ENCODE measurements at places on chromosomes 1 and 21.

GRCh38 chr1:233435622-233436021 lies 108.1 kb downstream of the MAP3K21 start:
- no peak for DNase-seq

- DNase-seq: no peak
Measured at GRCh38 chr1:55055951-55056631, 16.7 kb downstream of the PCSK9 start.

DNA sequence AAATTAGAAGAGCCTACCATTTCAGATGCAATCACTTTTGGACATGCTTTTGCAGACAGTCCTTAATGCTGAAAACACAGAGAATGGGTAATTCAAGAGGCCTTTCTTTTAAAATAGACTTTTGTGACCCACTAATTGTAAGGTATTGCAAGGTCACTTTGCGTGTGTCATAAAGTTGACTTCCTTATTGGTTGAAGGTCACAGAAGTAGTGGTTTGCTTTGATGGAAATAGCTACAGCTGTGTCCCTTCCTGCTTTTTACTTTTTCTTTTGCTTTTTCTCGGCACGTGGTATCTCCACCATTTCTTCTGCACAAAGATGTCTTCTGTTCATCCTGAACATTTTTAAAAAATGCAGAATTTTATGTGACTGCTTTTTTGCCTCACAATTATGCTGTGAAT lies 146.8 kb downstream of the DYRK1A start:
- no peak for DNase-seq

DNA sequence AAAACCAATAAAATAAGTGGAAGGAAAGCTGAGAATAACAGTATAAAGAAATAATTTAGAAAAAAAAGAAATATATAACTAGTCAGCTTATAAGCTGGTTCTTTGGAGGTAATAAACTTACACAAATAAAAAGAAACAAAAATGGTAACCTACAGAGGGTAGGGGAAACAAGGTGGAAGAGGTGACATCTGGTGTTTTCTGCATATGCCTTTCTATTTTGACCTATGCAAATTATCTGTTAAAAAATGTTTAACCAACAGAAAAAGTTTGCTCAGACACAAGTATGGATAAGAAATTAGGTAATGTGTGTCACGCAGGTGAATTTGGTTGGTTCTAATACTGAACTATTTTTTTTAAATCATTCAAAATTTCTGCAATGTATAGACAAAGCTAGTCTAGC lies 53.6 kb upstream of the DMRTA2 start:
- no peak for DNase-seq

- DNase-seq: no peak
Measured at GRCh38 chr1:15001317-15001915, 152.1 kb upstream of the TMEM51 start.

DNA sequence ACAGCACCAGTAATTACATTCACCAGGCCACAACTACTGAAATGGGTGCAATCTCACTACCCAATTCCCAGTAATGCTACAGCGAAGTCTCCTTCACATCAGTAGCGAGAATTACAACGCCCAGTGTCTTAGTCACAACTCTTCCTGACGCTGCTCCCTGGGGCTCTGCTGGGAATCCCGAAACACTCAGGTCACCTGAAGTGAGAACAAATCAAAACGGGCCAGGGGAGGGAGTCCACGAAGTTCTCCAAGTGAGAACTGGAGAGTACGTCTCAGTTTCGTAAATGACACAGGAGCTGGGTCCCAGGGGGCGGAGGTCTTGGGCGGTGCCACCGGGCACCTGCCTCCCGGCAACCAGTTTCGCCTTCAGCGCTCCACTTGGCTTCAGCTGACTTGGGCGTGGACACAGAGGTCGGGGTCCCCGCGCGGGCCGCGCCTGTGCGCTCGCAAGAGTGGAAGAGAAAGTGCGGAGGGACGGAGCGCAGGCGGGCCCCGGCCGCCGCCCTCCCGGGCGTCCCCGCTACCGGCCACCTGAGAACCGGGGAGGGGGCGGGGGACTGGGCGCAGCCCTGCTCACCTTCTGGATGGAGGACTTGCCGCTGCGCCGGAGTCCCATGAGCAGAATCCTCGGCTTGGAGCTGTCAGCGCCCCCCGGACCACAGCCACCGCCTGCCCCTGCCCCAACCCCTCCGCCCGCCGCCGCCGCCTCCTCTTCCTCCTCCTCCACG lies 575 bp downstream of the RRAGC start:
- DNase-seq: no peak

DNA sequence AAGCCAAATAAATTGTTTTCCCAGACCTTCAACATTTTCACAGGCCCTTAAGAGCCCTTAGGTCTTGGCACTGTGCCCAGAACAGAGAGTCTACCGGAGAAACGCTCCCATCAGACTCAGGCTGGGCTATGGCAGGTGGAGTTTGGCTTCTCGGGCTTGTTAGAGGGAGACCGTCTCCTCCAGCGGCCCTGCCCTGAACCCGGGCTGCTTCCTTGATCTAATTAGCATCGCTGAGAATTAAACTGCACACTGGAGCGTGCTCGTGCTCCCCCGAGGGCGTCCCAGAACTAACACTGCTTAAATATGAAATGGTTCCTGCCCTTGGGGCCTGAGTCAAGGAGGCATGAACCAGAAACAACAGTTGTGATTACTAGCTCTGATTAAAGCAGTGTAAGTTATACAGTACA lies 634.4 kb downstream of the MATN1 start:
- DNase-seq: no peak

DNA sequence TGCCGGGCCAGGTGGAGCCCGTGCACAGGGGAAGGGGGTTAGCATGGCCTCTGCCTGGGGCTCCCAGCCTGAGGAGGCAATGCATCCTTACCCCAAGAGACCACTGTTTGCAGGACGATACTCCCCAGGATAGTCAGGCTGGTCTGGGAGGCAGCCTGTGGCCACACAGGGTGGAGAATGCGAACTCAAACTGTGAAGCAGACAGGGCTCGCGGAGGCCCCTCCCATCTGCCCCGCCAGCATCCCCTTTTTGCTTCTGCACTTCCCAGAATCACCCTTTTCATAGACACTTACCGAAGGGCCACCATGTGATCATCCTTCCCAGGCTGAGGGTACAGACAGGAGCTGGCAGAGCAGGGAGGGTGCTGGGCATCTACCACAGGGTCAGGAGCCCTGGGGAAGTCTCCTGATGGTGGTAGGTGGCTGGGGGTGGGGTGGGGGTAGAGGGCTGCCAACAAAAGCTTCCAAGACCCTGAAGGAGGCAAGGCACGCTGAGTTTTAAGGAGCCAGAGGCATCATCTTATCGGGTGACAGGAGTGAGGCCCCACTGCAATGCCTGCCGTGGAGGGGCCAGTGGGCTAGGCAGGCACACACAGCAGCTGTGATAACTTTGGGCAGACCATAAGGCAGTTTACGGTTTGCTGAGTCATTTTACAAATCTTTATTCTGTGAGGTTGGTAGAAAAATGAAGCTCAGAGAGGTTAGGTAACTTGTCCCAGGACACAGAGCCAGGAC lies 31.3 kb upstream of the BTG2 start:
- no peak for DNase-seq

GRCh38 chr21:46051821-46052675 lies 45.9 kb upstream of the COL6A2 start:
- no peak for DNase-seq

GRCh38 chr1:60343736-60344135 lies 270.2 kb upstream of the C1orf87 start:
- DNase-seq: no peak

DNA sequence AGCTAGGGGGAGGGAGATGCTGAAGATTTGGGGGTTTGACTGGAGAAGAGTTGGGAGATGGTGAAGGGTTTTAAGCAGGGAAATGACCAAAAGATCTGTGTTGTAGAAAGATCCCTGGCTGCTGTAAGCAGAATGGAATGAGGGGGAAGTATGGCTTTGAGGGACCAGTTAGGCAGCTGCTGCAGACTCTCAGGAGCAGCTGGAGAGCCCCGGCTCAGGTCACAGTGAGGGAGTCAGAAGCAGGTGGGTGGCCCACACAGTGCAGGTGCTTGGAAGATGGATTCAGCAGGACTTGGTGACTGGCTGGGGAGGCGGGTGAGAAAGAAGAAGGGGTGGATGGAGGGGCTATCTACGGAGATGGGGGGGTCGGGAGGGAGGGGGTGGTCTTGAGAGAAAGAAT lies 35.7 kb downstream of the EDN2 start:
- DNase-seq: no peak

DNA sequence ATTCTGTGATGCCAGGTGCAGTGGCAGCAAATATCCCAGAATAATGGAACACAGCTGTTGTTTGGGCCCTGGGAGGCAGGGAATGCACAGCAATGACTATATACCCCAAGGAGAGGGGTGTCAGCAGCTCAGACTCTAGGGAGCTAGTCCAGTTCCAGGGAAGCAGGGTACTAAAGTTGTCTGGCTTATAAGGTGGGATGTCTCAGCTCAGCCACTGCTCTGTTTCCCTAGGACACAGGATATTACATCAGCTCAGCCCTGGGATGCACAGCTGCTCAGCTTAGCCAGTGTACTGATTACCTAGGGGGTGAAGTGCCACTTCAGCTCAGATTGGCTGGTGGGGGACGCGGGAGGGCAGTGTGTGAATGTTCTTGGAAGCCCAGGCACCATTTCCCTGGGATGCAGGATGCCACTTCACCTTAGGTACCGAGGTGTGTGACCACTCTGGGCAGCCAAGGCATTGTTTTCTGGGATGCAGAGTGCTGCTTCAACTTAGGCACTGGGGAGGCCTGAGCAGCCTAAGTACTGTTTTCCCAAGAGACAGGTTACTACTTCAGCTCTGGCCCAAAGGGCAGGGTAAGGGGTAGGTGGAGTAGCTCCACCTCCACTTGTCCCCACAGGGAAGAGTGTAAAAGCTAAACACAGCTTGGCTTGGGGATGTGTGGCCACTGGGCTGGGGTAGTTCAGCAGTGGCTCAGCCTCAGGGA lies 59.4 kb downstream of the DIPK1A start:
- DNase-seq: no peak

GRCh38 chr1:5617546-5617945 lies 374.7 kb downstream of the NPHP4 start:
- no peak for DNase-seq

- DNase-seq: peak; percentile 8
Measured at GRCh38 chr21:41460578-41461527, 34.8 kb downstream of the MX1 start.

DNA sequence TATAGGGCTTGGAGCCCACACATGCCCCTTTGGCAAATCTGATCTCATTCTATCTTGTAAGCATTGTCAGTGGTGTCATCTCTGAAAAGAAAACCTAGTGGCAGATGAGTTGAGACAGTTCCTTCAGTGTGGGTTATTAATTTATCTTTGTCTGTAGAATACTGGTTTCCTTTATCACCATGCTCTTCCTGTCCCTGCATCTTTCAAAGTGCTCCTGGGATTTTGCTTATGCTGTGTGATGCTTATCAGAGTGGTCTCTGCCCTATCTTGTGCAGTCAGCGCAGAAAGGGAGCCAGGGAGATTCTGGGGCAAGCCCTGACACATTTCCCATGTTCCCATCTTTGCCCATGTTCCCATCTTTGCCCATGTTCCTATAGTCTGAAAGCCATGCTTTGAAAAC lies 402.9 kb downstream of the RWDD3 start:
- DNase-seq: no peak

DNA sequence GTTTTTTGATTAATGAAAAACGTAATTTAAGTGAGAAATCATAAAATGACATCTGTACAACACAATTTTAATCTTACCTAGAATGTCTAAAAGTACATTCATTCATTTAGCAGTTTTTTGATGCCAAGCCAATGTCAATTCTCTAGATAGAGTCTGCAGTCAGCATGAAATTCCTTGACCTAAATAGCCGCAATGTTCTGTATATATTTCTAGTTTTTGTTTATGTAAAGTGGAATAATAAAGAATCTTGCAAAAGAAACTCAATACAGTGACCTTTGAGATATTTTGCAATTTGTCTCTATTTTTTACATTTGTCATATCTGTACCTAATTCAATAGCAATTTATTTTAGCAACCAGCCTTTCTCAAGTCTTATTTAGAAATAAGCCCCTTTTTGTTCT lies 176.0 kb downstream of the ATP6V1G3 start:
- DNase-seq: no peak

DNA sequence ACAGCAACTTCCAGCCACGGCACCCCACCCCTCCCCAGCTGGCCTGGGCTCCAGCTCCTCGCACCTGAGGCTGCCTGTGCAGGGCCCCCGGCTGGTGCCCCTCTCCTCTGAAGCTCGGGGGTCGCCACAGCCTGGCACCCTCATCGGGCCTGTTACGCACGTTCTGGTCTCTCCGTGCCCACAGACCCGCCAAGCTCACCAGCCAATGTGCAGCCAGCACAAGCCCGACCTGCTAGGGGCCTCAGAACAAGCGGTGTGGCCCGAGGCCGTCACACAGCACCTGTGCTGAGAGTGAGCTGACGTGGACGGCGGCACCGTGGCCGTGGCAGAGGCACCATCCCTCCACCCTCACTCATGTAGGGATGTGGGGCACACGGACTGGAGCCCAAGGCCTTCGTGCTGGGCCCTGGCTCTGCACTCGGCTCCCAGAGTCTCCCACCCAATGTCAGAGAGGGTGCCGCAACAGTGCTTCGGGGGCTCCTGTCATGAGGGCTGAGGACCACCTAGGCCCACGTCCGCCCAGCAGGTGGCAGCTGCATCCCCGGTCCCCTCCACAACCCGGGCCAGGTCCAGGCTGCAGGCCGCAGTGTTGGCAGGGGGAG lies 4.4 kb upstream of the SAMD11 start:
- DNase-seq: no peak

- no peak for DNase-seq
Measured at GRCh38 chr1:152880907-152881306, 2.8 kb downstream of the SMCP start.

DNA sequence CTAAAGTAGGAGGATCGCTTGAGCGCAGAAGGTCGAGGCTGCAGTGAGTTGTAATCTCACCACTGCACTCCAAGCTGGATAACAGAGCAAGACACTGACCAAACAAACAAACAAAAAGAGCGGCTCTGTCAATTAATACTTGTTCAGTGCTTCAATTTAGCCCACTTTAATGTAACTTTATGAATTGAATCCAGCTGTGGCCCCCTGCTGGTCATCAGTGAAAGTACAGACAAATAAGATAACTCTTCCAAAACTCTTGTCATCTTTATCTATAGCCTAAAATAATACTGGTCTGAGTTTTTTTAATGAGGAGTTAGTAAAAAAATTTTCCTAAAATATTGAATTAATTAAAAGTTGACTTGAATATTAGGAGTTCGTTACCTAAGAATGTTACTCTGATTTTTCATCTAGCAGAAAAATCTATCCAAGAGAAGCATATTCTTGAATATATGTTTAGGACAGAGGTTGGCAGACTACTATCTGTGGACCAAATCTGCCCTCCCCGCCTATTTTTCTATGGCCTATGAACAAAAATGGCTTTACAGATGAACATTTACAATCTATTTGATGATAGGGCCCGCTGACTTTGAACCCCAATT lies 26.1 kb downstream of the ATP5PF start:
- DNase-seq: peak; percentile 19

- DNase-seq: no peak
Measured at GRCh38 chr1:198671136-198671535, 32.3 kb downstream of the PTPRC start.

DNA sequence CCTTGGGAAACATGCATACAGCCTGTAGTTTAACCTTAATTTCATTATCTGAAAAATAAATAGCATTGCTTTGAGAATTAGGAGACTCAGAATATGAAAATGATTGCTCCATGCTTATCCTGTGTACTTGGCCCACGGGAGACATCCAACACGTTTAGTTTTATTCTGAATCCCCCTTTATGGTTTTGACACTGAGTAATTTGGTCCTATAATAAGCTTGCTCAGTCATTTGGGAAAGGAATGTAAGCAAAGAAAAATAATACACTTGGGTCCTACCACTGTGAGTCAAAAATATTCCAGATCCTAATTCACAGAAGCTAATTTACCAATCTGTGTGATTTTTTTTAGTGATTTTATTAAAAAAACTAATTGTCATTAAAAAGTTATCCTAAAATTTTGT lies 557.3 kb downstream of the USP25 start:
- no peak for DNase-seq
